Fibroblast of the conjunctiva (primary cell): ENCODE measurements at places on chromosomes 7 and 10.

DNA sequence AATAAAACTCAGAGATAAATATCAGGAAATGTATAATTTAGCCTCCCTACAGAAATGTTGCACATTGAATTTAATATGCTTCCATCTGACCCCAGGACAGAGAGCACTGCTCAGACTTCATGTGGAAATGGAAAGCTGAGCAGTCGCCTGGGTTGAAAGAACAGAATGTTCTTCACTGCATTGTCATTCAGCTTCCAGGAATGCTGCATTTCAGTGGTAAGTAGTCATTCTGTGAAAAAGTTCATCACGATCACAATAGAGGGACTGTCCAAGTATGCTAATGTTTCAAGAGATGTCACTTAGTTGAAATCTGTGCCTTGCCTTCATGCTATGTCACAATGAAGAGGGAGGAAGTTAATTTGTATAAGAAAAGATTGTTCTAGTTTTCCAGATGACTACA is 147.3 kb downstream of the NRCAM start:
- DNase-seq = peak; percentile 81

- DNase-seq = no peak
Observed at GRCh38 chr7:37028909-37029440, 304.7 kb upstream of the AOAH start.

DNA sequence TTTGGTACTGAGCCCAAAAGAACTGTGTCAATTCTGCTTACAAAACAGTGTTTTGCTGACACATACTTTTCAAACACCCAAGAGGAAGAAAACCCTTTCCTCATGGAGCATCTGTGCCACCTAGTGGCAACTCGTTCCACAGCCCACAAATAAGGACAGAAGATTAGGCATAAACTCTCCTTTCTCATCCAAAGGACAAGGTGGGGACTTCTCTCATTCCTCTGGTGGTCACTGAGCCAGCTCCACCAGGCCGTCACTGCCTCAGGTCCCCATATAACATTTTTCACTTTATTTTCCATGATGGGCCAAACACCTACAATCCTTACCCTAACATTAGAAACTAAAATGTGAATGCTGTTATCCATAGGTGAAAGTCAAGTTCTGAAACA is 76.9 kb downstream of the RNF216 start:
- peak; percentile 79 for DNase-seq

DNA sequence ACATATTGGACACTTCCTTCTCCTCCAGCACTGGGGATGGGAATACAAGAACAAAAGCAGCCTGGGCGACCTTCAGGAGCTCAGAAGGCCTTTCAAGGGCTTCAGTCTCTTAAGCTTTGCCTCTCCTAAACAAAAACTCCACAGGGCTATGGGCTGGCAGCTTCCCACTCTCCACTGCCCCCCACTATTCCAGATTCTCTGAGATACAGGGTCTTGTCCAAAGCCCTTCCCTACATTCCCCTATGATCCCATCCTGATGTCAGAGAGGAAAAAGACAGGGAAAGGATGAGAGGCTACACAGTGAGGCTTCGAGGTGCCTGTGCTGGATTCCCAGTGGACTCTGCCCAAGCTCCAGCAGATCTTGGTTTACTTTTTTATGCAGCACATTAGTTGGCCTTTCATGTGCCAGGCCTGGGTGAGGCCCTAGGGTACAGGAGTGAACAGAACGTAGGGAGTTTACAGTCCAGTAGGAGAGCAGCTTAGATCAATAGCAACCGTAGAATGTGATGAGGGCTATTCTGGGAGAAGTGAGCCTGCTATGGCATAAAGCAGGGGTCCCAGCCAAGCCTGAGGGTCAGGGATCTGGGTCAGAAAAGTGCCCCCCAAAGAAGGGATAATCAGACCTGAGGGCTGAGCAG is 33.3 kb downstream of the LEP start:
- DNase-seq = no peak

DNA sequence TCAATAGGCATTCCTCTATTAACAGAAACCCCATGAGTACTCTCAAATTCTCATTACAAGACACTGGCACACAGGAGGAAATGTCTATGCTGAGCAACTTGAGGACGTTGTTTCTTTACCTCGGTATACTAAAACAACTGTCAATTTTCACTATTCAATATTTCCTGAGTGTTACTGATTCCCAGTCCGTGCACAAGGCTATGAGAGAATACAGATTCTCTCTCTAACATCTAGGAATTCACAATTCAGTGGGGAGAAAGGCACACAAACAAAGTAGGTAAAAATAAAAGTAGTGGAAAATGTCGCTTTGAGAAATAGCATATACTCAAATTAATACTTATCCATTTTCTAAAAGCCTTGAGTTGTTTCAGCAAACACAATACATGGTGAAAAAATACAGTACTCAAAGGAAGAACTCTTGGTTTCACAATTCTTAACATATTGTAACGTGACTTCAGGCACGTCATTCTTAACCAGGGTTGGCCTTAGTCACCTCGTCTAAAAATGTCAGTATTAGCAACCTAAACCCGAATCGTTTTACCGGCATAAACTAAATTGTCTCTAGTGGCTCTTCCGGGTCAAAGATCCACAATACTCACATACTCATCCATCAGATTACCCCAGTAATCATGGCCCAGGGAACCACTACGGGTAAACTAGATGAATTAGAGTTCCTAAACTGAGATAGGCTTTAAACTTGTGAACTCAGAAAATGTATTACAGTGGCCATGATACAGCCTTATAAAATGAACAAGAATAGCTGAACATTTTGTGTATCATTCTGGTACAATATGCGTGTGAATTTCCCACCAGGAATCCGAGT is 1.5 kb downstream of the IPMK start:
- no peak for DNase-seq

- DNase-seq = peak; percentile 21
Observed at GRCh38 chr7:18610331-18610948, 114.9 kb downstream of the HDAC9 start.

DNA sequence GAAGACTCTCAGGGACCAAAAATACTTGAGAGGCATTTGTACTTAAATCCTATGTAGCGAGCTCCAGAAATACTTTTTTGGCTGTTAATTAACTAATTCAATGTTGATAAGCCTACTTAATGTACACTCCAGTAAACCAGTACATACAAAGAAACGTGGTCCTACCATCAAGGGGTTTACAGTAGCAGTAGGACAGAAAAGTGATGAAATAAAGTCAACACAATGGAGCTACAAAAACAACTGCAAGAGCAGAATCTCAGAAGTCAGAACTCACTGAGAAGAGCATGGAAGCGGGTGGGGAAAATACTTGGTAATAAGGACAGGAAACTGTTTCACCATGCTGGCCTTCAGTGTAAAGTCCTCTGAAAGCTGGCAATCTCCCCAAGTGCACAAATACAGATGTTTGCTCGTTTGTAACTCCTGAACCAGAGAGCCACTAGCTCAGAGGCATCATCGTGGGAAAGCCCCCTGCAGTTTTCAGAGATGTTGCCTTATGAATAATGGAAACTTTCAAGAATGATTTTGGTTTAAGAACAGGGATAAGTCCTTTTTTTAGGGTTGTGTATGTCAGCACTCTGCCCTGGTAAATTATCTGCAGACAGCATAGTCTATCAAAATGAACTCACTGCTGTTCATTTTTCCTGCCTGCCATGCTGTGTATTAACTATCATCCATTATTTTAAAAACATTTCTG is 233.2 kb downstream of the SORCS1 start:
- no peak for DNase-seq

DNA sequence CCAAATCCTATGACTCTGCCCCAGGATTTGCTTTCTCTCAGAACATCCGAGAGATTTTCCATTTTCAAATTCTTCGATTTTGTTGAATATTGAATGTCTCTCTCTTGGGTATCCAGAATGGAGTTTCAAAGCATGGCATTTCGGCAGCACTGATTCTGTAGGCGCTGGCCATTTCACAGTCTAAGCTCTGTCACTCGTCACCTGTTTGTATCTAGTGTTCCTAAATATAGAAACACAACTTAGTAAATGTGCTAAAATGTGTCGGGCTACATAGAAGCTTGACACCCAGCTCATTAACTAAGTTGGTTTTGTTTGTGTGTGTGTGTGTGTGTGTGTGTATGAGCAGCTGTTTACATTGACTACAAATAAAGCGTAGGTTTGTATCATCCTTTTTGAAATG is 173.5 kb upstream of the FZD1 start:
- no peak for DNase-seq

DNA sequence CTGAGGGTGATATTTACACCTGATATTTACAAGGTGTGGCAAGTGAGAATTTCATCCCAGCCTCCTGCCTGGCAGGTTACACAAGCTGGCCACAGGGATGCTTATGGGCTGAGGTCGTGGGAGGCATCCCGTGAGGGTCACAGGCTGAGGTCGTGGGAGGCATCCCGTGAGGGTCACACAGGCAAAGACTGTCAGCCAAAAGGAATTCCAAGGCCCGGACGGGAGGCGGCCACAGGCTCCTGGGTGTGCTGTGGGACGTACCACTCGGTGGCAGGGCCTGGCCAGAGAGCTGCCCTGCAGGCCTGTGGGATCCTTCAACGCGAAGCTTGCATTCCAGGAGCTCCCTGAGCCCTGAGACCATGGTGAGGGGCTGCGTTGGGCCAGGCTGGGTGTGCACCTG is 460.6 kb downstream of the DNAJB6 start:
- DNase-seq = no peak

DNA sequence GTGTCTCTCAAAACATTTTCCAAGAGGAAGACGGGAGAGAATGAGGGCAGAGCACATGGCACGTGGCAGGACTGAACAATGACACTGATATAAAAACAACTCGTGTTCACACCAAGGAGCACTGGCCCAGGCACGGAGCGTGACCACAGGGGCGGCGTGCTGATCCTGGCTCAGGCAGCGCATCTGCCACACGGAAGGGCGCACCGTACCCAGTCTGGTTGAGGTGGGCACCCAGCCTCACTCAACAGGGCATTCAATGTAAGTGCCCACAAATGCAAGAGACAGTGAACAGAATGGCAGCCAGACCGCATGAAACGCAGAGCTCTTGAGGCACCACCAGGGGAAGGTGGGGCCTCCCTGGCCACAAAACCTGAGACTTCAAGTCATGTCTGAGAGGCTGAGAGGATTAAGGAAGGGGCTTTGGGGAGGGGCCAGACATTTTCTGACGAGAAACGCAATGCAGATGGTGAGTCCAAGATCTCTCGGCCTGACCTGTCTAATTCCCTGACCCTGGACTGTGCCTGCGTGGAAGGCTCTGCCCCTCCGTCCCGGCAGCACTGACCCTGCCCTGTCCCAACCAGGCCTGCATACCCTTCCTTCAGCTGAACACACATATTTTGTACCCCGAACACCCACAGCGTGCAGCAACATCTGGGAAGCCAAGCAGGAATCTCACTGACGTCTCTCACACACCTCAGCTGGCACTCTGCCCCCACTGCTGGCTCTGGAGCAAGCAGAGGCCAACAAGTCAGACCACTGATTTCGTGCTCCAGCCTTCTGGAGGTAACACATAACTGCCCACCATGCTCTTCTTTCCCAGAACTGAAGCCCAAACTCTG is 35.5 kb downstream of the VOPP1 start:
- no peak for DNase-seq
